ENCODE measurements at places on chromosomes 7 and 10. TPM values are rescaled to one million over a fixed set of nuclear protein-coding genes. Genes with fewer than 3 reads are reported as not detected.
A peak's percentile ranks its signal among the peaks of the same experiment; 100 is the strongest.

GRCh38 chr7:123763191-123763661 lies 14.4 kb upstream of the WASL start:
- peak; percentile 72 for DNase-seq
- H3K27ac ChIP-seq, result no peak overlapping the region
- no peaks in the 10 kb centered on the region for H3K4me1 ChIP-seq
- H3K4me3 ChIP-seq, result no peak overlapping the region
- H3K36me3 ChIP-seq, result no peaks in the 10 kb centered on the region
- no peaks in the 10 kb centered on the region for H3K27me3 ChIP-seq

NPC1L1 gene
- 0.07 TPM for total RNA-seq

- H3K27ac ChIP-seq, result no peak overlapping the region
- no peaks in the 10 kb centered on the region for H3K27me3 ChIP-seq
- DNase-seq, result peak; percentile 53
- H3K36me3 ChIP-seq, result no peaks in the 10 kb centered on the region
- H3K4me3 ChIP-seq, result no peak overlapping the region
Observed at GRCh38 chr10:534047-534566, 155.4 kb downstream of the DIP2C start.

DNA sequence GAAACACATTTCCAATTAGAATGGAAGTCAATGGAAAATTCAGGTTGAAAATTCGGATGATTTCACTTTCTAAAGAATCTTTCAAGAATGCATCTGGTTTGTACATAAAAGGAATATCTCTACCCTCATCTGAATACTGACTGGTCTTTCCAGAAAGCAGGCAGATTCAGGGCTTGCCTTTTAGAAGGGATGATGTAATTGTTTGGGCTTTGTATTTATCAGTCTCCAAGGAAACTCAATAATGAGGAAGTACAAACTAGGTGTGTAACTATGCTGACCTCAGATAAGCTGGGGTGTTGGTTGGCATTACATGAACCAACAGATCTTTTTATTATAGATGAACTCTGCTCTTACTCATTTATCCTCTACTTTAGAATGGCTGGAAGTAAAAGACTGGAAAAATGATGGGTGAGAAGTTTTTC lies 24.1 kb downstream of the PDLIM1 start:
- H3K27me3 ChIP-seq, result no peaks in the 10 kb centered on the region
- no peak for DNase-seq
- H3K27ac ChIP-seq, result peak overlapping the region; percentile 82
- H3K4me1 ChIP-seq, result peaks cover 59% of the 10 kb centered on the region

DNA sequence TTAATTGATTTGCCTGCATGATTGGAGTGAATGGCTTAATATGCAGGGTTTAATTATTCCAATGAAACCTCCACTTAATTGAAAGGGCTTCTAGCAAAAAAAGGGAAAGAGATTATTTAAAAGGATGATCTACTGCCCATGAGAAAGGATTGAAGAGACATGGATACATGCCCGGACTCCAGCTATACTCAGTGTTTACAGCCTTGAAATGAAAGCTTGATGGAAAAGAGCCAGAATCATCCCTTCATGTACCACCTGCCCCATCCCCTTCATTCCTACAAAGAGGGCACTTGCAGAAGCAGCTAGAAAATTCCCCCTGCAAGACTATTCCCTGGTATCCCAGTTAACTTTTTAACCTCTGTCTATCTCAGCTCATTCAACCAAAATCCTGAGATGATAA lies 78.4 kb downstream of the CARD11 start:
- H3K27ac ChIP-seq, result no peak overlapping the region
- H3K36me3 ChIP-seq, result no peaks in the 10 kb centered on the region
- H3K4me3 ChIP-seq, result no peak overlapping the region
- no peak for DNase-seq
- no peaks in the 10 kb centered on the region for H3K4me1 ChIP-seq

UPK3BL2 gene
- 26.0 TPM for total RNA-seq

DNA sequence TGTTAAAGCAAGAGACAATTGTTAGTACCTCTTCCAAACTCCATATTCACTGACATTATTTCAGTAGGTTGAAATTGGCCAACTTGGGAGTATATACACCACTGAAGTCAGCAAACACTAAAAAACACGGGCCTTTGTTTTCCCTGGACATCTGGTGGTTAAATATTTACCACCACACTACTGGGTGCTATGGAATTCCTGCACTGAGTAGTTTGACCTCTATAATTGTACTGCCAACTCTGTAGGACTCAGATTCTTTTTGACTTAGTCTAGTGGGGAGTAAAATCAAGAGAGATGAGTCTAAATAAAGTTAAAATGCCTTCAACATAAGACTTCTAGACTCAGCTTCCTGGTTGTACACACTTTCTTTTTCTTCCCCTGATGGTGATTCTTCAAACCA lies 41.3 kb upstream of the TES start:
- H3K4me1 ChIP-seq, result peaks cover 13% of the 10 kb centered on the region
- H3K27me3 ChIP-seq, result no peaks in the 10 kb centered on the region
- H3K4me3 ChIP-seq, result no peak overlapping the region
- H3K36me3 ChIP-seq, result no peaks in the 10 kb centered on the region
- DNase-seq, result no peak

DNA sequence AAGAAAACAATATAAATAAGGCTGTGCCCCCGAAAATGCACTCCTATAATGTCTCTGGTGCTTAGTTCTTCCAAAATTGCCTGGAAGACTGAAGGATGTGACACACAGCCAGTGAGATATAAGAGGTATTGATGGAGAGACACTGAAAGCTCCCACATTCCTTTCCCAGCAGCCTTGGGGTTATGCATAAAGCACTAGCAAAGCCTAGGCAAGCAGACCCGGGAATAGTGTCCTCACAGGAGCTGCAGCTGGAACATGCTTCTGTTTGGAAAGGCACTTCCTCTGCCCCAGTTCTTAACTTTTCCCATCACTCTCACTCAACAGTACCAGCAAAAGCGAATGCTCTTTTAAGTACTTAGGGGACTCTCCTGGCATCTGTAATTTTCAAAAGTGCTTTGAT lies 178.0 kb downstream of the AMPH start:
- H3K36me3 ChIP-seq, result no peaks in the 10 kb centered on the region
- no peaks in the 10 kb centered on the region for H3K27me3 ChIP-seq
- H3K4me3 ChIP-seq, result no peak overlapping the region
- no peak for DNase-seq
- peak overlapping the region; percentile 36 for H3K27ac ChIP-seq

GRCh38 chr7:137576481-137576880 lies 232.9 kb upstream of the PTN start:
- DNase-seq, result no peak
- no peak overlapping the region for H3K27ac ChIP-seq
- H3K27me3 ChIP-seq, result no peaks in the 10 kb centered on the region
- H3K4me1 ChIP-seq, result no peaks in the 10 kb centered on the region
- no peaks in the 10 kb centered on the region for H3K36me3 ChIP-seq

DNA sequence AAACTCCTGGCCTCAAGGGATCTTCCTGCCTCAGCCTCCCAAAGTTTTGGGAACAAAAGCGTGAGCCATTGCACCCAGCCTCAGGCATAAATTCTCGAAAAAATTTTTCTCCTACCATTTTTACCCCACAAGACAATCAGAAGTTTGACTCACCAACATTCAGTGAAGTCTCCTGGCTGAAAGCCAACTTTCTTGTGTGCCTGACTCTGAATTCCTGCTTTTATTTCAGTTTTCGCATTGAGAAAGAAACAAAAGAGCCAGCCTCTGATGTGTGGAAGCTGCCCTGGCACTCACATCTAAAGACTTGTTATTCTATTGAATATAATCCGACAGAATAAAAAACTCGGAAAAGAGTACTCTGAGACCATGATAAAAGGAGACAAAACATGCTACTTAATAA lies 402.9 kb downstream of the MAGI2 start:
- no peak overlapping the region for H3K4me3 ChIP-seq
- H3K27me3 ChIP-seq, result no peaks in the 10 kb centered on the region
- no peaks in the 10 kb centered on the region for H3K36me3 ChIP-seq
- H3K27ac ChIP-seq, result no peak overlapping the region
- no peaks in the 10 kb centered on the region for H3K4me1 ChIP-seq

DNA sequence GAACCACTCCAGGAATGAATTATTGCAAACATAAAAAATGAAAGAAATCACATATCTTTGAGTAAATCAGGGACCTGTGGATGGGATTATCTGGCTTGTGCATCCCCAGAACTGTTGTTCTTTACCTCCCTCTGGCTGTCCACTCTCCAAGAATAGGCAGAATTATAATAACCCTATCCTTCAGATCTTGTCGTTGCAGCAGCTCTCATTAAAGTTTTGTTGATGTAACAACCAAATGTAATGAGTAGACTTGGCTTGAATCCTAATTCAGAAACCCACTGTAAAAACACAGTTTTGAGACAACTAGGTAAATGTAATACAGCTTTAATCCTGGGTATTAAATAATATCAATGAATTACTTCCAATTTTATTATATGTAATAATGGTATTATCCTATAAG lies 16.2 kb downstream of the LSM5 start:
- no peak for DNase-seq
- H3K4me3 ChIP-seq, result no peak overlapping the region
- H3K4me1 ChIP-seq, result no peaks in the 10 kb centered on the region
- H3K36me3 ChIP-seq, result no peaks in the 10 kb centered on the region

- no peaks in the 10 kb centered on the region for H3K36me3 ChIP-seq
- no peaks in the 10 kb centered on the region for H3K27me3 ChIP-seq
- H3K4me3 ChIP-seq, result no peak overlapping the region
- H3K27ac ChIP-seq, result no peak overlapping the region
- no peak for DNase-seq
Observed at GRCh38 chr7:154879629-154880028, 123.3 kb downstream of the PAXIP1 start.

DNA sequence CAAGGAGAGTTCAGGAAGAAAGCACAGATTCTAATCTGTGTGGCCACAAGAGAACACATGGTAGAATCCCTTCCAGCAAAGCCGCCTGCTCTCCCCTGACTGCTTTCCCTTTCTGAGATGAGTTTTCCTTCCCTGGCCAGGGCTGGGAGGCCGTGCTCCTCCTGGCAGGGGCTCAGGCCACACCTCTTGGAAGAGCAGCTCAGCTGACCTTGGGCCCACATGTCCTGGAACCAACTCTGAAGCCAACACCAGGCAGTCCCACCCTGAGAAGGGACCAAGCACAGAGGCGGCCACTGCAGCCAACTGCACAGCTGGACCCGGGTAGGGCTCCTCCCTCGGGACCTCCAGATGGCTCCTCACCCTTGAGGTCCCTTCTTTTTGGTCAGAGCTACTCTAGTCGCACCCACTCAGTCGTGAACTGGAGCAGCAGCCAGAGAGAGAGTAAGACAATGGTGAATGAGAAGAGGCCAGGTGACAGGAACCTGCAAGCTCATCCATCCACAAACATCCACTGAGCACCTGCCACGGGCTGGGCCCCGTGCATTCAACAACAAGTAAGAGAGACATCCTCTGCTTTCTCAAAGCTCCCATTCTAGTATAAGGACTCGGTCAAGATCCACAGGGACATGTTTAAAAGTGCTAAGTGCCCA lies 40.3 kb downstream of the FAM53B start:
- no peaks in the 10 kb centered on the region for H3K27me3 ChIP-seq
- peak; percentile 80 for DNase-seq
- H3K4me3 ChIP-seq, result no peak overlapping the region
- peaks cover 100% of the 10 kb centered on the region for H3K4me1 ChIP-seq
- peaks cover 20% of the 10 kb centered on the region for H3K36me3 ChIP-seq

IGFBP1 gene
- total RNA-seq, result 0.72 TPM

DNA sequence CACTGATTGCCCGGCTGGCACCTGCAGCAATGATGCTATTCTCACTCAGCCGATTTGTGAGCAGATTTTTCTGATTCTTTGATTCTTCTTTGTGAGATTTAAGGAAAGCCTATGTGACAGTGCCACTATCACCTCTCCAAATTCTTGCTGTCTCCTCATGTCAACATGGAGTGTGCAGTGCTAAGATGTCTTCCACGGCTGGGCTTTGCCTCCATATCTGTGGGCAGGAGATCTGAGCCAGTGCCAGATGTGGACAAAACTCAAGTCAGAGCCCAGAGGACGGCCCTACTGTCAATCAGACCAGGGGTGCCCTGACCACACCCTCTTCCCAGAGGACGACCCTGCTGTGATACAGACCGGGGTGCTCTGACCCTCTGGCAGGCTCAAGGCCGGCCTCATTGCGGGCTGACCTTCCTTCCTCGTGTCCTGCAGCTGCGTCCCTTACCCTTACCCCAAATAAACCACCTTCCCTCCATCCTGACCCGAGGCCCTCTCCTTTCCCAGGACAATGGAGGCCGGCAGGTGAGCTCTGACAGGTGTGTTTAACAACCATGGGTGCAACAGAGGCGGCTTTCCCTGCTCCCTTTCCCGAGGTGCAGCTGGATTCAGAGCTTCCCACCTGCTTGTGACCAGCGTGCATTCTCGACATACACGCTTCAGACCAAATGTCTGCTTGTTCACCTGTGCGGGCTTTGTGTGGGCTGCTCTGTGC lies 221.4 kb downstream of the ADARB2 start:
- no peak overlapping the region for H3K4me3 ChIP-seq
- H3K27ac ChIP-seq, result no peak overlapping the region
- no peak for DNase-seq
- H3K4me1 ChIP-seq, result no peaks in the 10 kb centered on the region
- no peaks in the 10 kb centered on the region for H3K27me3 ChIP-seq

DNA sequence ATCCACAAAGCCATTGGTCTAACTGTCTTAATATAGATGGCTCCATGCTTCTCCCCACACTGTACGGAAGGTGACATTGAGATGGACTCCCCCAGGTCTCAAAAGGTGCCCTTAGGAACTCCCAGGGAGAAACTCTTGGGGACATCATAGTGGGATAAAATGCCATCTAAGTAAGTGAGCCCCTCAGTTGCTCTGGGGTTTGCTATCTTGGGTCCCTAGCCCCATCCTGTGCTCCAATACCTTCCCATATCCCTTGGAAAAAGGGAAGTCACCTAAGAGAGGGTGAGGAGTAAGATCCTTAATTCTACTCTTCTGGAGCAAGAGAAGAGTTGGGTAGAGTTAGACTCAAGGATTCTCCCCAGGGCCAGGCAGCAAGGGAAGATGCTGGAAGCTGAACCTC lies 7.9 kb downstream of the PRRT4 start:
- no peak overlapping the region for H3K27ac ChIP-seq
- H3K4me3 ChIP-seq, result no peak overlapping the region
- H3K27me3 ChIP-seq, result peaks cover 28% of the 10 kb centered on the region
- DNase-seq, result no peak
- H3K36me3 ChIP-seq, result no peaks in the 10 kb centered on the region

CDC14C gene
- total RNA-seq, result not detected

LEP gene
- not detected for total RNA-seq

DNA sequence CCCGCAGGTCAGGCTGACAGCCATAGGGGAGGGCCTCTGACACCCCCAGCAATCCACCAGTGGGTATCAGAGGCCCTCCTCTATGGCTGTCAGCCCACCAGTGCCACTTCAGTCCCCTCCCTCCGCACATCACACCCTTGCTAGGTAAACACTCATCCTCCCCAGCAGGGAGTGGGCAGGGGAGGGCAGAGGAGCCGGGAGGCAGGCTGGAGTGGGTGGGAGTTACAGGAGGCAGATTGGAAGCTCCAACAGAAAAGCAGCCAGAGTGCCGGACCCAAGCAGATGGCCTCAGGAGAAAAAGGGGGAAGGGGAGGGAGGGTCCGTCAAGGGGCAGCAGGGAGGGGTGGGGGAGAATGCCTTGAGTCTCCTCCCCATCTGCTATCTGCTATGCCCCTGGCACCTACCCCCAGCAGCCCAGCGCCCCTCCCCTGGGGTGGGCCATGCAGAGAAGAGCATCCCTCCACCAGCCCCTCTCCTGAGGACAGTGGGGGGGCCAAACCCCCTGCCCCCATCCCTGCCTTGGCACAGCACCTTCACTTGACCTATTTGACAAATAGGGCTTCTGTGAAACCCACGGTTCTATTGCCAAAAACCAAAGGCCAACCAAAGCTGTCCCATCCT lies 2.4 kb downstream of the RASGEF1A start:
- no peak for DNase-seq
- no peaks in the 10 kb centered on the region for H3K36me3 ChIP-seq
- H3K4me1 ChIP-seq, result no peaks in the 10 kb centered on the region
- H3K27ac ChIP-seq, result no peak overlapping the region

All from spleen (tissue), 13 donors.